ENCODE measurements at places on chromosomes 6 and 20. TPM values are rescaled to one million over a fixed set of nuclear protein-coding genes. Genes with fewer than 3 reads are reported as not detected.

Gene TULP1
- not detected for total RNA-seq

Gene MAVS
- total RNA-seq = 29.1 TPM

Gene SLC26A8
- not detected for total RNA-seq

Gene GSTA5
- not detected for total RNA-seq

Gene NRN1
- not detected for total RNA-seq

Gene NKX2-2
- not detected for total RNA-seq

Gene DEFB132
- not detected for total RNA-seq

Gene CPXM1
- total RNA-seq = under 0.01 TPM

Gene CRISP3
- total RNA-seq = not detected

Gene DCBLD1
- total RNA-seq = 21.6 TPM

Gene NOTCH4
- 3.5 TPM for total RNA-seq

Gene NR2E1
- total RNA-seq = not detected

Gene DNMT3B
- total RNA-seq = 2.9 TPM

Gene C6orf132
- total RNA-seq = 19.8 TPM

Gene STX11
- total RNA-seq = 0.79 TPM

Gene MICB
- not detected for total RNA-seq

Gene FILIP1
- total RNA-seq = under 0.01 TPM

Gene KIAA0408
- not detected for total RNA-seq

Gene CLDN20
- total RNA-seq = not detected

Gene BMP6
- total RNA-seq = 2.1 TPM

Gene SAMD3
- not detected for total RNA-seq

Gene MCHR2
- not detected for total RNA-seq

Gene TRIM40
- total RNA-seq = not detected

Gene NCOA5
- 19.2 TPM for total RNA-seq

Gene FRS3
- 2.7 TPM for total RNA-seq

Gene SLA2
- not detected for total RNA-seq

Gene GATA5
- total RNA-seq = not detected

Gene BPI
- not detected for total RNA-seq

Gene STMND1
- total RNA-seq = not detected

Gene FHL5
- total RNA-seq = not detected

Gene SYTL3
- total RNA-seq = 13.2 TPM

Gene EYS
- total RNA-seq = not detected

Gene TRIM15
- total RNA-seq = not detected

Gene GNMT
- not detected for total RNA-seq

Gene NSFL1C
- 38.1 TPM for total RNA-seq

Gene ISM1
- total RNA-seq = not detected

Gene ELOVL2
- total RNA-seq = not detected

Gene C6orf89
- 29.8 TPM for total RNA-seq

Gene TOX2
- total RNA-seq = not detected

Gene SSTR4
- total RNA-seq = 0.43 TPM

Gene SNRNP48
- 9.4 TPM for total RNA-seq

Gene CCN5
- 0.54 TPM for total RNA-seq

Gene MYL9
- 13.9 TPM for total RNA-seq

Gene KHDC1
- total RNA-seq = 5.5 TPM

Gene PNPLA1
- total RNA-seq = not detected

Gene SUMO4
- total RNA-seq = 2.7 TPM

Gene BPIFA1
- not detected for total RNA-seq

Gene RBM24
- total RNA-seq = 0.11 TPM

Gene SIRPB1
- not detected for total RNA-seq

Gene NKX2-4
- not detected for total RNA-seq

Measured in placental epithelial cell (primary cell).